ENCODE measurements at places on chromosomes 3 and 15.

DNA sequence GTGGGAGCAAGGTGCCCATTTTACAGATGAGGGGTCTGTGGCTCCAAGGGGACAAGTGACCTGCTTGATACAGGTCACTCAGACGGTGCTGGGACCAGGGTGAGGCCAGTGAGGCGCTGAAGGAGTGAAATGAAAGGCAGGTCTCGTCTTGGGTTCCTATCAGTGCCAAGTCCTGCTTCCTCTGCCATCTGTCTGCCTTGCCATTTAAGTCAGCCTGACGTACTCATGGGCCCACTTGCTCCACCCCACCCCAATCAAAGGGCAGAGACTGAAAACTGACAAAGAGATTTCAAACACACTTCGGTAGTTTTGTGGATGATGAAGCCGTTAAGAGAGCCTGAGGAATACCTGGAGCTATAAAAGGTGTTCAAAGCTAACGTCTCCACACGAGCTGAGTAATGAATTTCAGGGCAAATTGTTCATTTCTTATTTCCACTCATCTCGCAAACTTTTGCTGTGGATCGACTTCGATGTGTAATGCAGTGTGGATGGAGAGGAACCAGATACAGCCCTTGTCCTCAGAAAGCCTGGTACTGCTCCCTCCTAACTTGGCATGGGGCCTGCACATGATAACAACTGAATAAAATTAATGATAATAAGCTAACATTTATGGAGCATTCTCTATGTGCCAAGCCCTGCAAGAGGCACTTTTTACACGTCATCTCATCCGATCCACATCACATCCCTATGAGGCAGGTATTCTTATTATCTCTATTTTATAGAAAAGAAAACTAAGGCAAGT lies 36.6 kb downstream of the ATP2B2 start:
- DNase-seq, result no peak

DNA sequence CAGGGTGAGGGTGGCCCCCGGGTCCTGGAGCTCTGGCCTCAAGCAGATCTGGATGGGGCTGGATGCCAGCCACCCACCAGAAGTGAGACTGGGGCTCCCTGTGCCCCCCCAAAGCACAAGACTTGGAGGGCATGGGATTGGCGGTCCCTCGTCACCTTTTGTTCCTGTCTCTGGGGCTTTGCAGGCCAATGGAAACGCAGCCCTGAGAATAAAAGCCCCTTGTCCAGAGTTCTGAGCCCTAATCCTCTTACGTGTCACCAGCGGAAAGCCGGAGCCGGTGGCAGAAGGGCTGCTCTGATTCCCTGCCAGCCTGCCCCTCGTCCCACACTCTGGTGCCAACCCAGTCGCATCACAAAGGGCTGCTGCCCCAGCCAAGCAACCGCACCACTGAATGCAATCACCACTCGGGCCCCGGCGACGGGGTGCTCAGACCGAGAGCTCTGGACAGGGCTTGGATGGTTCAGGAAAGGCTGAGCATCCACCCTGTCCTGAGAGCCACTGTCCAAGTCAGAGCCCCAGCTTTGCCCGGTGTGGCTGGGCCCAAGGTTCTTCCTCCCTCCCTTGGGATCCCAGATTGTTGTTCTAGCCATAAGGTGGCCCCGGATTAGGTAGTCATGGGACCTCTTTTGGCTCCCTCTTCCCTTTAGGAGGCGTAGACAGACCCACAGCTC lies 22.8 kb upstream of the ELP6 start:
- no peak for DNase-seq

DNA sequence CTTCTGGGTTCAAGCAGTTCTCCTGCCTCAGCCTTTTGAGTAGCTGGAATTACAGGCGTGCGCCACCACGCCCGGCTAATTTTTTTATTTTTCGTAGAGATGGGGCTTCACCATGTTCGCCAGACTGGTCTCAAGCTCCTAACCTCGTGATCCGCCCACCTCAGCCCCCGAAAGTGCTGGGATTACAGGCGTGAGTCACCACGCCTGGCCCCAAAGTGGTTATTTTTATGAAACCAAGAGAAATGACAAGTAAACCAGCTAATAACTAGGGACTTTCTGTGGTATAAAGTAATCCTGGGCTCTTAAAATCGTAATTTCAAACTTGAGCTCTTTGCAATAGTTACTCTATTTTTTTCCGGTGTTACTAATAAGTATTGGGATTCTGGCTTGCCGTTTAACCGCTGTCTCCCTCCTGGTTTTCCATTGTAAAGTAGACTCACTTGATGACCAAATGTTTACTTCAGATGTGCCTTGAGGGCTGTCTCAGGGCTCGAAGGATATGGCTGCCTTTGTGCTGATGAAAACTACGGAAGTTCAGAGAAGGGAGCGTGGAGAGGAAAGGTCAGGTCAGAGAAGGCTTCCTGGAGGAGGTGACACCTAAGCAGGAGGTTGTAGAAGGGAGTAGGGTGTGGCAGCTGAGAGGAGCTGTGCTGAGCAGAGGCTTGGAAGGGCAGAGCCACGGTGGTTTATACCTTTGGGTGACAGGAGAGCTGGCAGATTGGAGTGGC lies 4.2 kb downstream of the ZSCAN2 start:
- peak; percentile 38 for DNase-seq

DNA sequence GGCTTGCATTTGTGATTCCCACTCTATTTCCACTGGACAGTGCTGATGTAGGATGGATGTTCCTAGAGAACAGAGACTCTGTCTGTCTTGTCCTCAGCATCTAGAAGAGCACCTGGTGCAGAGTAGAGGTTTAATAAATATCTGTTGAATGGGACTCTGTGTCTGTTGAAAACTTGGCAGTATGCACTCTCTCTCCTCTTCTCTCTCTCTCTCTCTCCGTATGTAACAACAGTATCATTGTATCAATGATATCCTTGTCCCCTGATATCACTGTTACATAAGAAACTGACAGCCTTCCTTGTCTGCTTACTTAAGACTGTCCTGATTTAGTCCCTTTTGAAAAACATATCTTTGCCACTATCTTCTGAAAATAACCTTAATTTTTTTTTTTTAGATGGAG lies 24.3 kb upstream of the MGLL start:
- DNase-seq, result no peak

DNA sequence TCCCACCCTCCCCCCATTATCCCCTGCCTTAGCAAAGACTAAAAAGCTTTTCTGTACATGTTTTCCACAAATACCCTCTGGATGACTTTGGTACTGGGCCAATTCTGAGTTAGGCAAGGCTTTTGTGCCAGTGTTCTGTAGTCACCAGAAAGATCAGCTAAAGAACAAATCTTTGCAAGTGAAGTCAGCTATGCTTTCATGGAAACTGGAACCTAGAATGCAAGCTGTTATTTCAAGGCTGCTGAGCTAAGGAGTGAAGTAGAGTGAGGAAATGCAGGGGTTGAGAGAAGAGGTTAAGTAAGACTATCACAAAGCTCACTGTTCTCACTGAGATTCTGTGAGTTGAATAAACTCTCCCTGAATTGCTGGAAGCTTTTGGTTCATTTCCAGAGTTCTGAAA lies 107.8 kb upstream of the CNTN3 start:
- DNase-seq, result no peak

DNA sequence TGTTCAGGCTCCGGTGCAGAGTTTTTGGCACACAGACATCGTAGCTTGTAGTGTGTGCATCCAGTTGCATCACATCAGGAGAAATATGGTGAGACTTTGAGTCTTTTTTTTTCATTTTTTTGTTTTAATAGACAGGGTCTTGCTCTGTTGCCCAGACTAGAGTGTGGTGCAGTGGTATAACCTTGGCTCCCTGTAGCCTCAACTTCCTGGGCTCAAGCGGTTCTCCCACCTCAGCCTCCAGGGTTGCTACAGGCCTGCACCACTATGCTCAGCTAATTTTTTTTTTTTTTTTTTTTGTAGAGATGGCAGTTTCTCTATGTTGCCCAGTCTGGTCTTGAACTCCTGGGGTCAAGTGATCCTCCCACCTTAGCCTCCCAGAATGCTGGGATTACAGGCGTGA lies 51.1 kb upstream of the TEX264 start:
- DNase-seq, result no peak

GRCh38 chr15:74240002-74240568 lies 4.0 kb downstream of the CCDC33 start:
- DNase-seq, result no peak

DNA sequence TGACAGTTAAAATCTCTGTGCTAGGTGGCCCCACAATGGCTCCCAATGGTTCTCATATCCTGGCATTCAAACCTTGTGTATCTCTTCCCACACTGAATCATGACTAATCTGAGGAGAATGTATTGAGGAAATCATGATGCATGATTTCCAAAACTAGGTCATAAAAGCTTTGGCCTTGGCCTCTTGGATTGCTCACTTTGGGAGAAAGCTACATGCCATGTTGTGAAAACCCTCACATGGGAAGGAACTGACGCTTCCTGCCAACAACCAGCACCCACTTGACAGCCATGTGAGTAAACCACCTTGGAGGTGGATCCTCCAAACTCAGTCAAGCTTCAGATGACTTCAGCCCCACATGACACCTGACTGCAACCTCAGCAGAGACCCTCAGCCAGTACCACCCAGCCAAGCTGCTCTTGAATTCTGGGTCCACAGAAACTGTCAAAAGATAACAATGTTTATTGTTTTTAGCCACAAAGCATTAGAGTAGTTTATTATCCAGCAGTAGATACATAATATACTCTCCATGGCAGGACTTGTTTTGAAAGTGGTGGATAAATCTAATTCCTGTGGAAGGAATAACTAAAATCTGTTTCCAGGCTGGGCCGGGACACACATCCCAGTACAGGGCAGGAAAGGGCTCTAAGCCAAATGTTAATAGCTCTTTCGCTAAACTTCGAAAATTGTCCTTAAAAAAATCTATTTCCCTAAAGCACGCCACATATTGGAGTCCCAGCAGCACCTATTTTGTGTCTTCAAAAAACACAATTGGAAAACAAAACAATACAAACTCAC lies 1.0 kb upstream of the ZNF620 start:
- no peak for DNase-seq

GRCh38 chr3:76500746-76501275 lies 539.1 kb upstream of the ROBO2 start:
- no peak for DNase-seq

- no peak for DNase-seq
These were observed 23.4 kb downstream of the VPS39 start for GRCh38 chr15:42184736-42185135.

DNA sequence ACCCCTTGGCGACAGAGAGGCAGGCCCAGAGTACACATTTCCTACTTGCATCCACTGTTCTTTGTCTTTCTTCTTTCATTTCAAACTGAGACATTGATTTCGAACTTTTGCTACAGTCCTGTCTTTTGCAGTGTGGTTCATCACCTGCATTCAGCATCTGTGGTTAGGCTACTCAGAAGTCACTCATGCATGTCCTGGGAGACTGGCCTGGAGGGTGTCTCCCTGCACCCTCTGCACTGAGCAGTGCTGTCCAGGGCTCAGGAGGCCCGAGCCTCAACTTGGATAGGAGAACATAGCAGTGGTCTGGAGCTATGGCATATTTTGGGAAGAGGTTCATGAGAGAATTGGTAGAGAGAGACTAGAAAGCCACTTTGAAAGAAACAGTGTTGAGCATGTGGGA lies 240.2 kb upstream of the TPRG1 start:
- no peak for DNase-seq

DNA sequence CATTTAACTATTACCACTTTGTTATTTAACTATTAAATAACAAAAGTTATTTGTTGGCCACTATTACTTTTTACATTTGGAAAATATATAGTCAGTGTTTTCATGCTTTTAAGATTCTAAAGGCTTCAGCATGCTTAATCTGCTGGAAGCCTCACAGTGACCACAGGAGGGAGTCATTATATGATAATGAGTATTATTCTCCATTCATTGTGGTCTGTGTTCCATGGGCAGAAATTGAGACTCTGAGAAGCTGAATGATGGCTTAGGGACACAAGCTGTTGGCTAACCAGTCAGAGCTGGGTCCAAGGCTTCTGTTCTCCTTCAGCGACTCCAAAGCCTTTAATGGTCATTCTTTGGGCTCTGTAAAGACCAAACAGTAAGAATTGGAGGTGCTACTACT lies 64.7 kb downstream of the BFSP2 start:
- DNase-seq, result no peak
